CD4-positive, alpha-beta memory T cell (primary cell): ENCODE measurements at places on chromosomes 16 and 17.
A peak's percentile ranks its signal among the peaks of the same experiment; 100 is the strongest.

DNA sequence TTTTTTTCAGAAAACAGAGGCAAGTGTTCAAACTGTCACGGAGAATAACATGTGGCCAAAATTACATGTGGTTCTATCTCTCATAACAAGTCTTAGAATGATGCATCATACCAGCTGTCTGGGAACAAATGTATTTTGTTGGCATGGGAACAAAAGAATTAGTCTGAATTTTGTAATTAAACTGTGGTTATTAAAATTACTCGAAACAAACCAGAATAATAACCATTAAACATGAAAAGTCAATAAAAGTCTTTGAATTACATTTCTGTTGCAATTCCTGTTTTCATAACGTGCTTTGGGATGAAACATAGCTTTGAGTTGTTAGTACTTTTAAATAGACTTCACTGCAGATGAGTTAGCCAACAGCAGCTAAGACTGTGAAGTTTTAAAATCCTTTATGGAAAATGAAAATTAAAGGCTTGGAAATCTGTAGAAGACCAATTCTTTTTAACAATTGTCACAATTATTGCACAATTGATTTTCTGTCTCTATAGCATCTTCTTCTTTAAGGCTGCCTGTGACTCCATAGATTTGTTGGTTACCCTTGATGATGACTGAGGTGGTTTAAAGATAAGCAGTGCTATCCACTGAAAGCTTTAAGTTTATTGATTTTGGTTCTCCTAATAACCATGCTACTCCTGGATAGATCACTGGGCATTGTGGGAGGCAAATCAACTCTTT is 117.9 kb upstream of the AXIN2 start:
- DNase-seq, result no peak

DNA sequence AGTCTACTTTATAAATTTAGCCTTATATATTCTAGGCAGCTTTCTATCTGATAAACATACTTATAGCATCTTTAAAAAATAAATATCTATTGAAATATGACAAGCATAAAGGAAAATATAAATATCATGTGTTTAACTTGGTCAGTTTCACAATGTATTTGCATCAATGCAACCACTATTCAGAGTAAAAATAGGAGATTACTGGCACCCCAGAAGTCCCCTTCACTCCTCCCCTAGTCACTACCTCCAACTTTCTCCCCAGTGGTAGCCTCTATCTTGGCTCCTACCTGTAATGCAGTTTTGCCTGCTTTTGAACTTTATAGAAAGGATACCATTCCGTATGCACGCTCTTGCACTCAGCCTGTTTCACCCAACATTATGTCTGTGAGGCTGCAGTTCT is 3.2 kb upstream of the NOD2 start:
- no peak for DNase-seq

- no peak for DNase-seq
Observed at GRCh38 chr16:75957870-75958269, 231.6 kb upstream of the CPHXL start.

GRCh38 chr17:1091900-1092299 is 87.9 kb downstream of the ABR start:
- DNase-seq, result no peak

GRCh38 chr17:82942166-82943130 is 102.6 kb upstream of the ZNF750 start:
- no peak for DNase-seq

GRCh38 chr16:79296491-79296890 is 304.0 kb downstream of the MAF start:
- peak; percentile 69 for DNase-seq

GRCh38 chr16:67470359-67470758 is 10.6 kb downstream of the ATP6V0D1 start:
- no peak for DNase-seq

DNA sequence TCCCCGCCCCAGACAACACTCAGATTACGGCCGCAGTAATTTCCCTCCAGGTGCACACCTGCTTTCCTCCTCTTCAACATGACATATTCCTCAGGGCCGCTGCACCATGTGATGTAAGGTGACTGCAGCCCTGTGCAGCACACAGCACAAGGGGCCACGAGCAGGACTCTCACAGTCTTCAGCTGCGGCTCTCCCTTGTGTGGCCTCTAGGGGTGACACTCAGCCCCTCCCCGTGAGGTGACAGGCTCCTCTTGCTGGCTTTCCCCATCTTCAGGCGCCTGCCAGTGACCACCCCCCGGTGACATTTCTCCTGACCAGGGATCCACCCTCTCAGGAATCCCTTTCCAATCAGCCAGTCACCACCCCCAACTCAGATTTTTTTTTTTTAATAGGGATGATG is 31.3 kb upstream of the ABCC3 start:
- DNase-seq, result no peak

GRCh38 chr16:23081675-23082119 is 67.6 kb downstream of the USP31 start:
- no peak for DNase-seq

DNA sequence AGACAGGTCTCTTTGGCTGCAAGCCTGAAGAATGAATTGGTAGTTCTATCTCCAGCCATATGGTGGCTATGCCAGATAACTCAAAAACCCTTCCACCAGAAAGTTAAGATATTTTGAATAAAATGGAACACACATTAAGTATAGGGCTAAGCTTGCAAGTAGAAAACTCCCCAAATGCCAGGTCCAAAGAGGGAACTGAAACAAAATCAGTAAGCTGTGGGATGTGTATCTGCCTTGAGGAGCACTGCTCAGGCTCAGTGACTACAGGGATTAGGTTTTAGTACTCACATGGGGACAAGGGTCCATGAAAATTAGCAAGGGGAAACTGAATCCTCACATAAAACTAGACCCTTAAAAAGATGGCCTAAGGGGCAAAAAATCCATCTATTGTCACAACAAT is 115.7 kb upstream of the PMFBP1 start:
- DNase-seq, result no peak

GRCh38 chr16:13951611-13952010 is 31.7 kb downstream of the ERCC4 start:
- DNase-seq, result no peak

DNA sequence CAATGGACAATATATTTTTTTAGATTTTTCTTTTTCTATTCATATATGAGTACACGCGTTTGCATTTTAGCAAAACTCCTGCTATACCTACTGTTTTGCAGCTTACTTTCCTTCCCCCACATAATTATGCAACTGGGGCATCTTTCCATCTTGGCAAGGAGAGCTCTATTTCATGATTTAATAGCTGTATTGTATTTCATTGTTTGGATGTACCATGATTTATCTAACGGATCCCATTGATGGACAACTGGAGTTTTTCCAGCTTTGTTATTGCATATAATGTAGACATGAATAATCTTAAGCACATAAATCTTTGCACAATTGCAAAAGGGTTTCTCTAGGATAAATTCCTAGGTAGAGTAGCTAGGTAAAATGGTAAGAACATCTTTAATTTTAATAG is 133.9 kb downstream of the PITPNC1 start:
- no peak for DNase-seq

GRCh38 chr17:41773731-41774193 is 12.7 kb downstream of the JUP start:
- no peak for DNase-seq

DNA sequence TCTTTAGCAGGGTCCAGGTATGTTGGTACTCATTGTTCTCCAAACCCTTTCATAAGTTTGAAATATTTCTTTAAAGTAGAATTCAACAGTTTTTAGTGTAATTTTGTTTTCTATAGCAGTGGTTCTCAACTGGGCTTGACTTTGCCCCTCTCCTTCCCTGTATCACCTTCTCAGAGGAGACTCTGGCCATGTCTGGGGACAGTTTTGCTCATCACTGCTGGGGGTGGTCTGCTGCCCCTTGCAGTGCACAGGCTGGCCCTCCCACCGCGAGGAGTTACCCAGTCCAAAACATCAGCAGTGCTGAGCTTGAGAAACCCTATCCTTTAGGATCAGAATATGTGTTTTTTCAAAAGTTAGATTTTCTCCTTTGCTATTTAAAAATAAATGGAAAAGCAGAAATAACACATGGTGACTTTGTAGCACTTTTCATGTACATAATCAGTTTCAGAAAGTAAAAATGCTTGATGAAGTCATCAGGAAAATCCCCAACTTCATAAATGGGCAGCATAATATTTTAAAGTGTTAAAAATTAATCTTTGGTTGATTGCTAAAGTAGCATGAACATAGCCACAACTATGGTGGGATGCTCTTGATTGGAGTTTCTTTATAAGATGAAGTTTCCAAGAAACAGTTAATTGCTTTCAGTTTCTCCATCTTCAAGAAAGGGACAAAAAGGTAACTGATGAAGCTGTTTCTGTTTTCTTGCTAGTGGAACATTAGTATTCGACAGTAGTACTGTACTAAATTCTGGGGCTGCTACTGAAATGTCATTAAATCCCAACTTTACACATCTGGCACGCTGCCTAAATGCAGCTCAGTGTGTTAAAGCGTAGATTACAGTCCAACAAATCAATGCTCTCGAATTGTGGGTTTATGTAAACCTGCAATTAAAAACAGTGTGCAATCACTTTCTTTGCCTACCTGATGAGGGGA is 70.3 kb downstream of the NETO2 start:
- DNase-seq, result no peak

DNA sequence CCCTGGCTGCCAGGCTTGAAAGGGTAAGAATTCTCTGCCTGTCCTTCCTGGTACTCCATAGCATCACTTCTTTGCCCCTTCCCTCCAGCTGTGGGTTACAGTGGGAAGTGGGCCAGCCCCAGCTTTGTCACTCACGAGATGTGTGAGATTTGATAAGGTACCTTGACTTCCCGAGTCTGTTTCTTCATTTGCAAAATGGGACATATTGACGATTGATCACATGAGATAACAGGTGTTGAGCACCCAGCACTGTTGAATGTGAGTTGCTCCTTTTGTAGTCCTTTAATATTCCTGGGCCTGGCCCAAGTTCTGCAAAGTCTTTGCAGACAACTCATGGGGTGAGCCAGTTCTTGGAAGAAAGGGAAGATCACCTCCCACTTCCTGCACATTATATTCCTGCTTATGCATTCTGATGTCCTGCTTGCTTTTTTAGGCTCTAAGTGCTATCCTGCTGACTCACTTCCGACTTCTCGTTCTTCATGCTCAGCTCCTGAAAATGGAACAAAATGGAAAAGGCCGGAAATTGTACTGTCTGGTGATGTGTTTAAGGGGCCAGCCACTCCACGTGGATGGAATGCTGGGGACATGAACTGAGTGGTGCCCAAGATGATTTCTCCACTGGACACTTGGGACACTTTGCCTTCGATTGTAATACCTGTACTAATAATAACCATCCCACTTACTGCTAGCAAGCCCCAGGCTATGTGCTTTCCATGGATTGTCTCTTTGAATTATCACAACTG is 8.3 kb upstream of the NLK start:
- DNase-seq, result no peak
